CD8-positive, alpha-beta memory T cell (primary cell): ENCODE measurements at places on chromosomes 1 and 21. TPM values are rescaled to one million over a fixed set of nuclear protein-coding genes. Genes with fewer than 3 reads are reported as not detected.

DNA sequence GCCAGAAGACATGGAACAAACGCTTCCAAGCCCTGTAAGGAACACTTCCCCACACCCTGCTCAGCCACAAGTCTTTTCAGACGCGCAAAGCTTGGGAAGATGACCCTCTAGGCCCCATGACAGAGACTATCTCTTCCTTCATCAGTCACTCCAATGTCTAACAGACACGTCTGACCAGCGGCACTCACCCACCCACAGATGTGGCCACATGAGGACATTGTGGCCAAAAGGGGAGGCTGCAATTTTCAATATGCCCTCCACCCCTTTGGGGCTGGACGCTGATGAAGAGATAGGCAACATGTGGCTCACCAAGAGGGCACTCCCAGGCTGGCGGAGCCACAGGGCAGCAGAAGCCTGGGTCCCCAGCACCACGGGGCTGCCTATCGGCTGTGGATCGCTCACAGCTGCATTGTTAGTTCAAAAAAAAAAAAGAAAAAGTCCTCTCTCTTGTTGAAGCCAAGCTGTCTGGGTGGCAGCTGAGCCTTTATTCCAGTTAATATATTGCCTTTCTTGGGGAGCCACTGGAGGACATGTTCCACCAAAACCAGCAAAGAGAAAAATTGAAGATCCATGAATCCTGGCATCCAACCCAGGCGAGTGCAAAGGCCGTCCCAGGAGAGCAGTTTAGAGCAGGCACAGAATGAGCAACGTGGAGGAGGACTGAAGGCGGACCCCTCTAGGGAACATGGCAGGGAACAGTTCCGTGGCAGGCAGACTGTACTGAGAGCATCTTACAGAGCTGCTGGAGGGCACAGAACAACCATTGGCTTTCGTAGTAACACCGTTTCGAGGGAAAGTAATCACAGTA is 52.7 kb upstream of the GPR153 start:
- DNase-seq: no peak

GRCh38 chr1:156433602-156434001 is 64.6 kb downstream of the RHBG start:
- no peak for DNase-seq

GRCh38 chr21:44093761-44094160 is 13.4 kb upstream of the PWP2 start:
- DNase-seq: no peak

DNA sequence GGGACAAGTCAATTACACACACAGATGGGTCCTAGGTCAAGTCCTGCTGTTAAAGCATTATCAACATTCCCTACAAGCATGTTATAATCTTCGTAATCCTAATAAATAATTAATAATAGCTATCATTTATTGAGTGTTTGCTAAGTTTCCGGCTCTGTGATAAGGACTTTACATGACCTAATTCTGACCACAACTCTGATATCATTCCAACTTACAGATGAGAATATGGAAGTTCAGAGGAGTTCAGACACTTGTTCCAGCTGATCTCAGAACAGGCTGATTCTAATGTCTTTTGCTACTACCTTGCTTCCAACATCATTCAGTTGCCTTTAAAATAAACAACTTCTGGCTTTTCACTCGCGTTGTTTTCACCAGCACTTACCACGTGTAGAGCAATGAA is 770.1 kb upstream of the CXADR start:
- DNase-seq: no peak

- DNase-seq: no peak
Measured at GRCh38 chr1:200415227-200415626, 5.4 kb upstream of the ZNF281 start.

- no peak for DNase-seq
Measured at GRCh38 chr21:45153358-45154318, 79.3 kb downstream of the ADARB1 start.

- DNase-seq: no peak
Measured at GRCh38 chr1:93905051-93905450, 4.2 kb downstream of the GCLM start.

The MIGA1 gene
- 11.7 TPM for total RNA-seq

The ABCA4 gene
- not detected for total RNA-seq

- DNase-seq: no peak
Measured at GRCh38 chr21:30268608-30269197, 14.0 kb downstream of the KRTAP24-1 start.

DNA sequence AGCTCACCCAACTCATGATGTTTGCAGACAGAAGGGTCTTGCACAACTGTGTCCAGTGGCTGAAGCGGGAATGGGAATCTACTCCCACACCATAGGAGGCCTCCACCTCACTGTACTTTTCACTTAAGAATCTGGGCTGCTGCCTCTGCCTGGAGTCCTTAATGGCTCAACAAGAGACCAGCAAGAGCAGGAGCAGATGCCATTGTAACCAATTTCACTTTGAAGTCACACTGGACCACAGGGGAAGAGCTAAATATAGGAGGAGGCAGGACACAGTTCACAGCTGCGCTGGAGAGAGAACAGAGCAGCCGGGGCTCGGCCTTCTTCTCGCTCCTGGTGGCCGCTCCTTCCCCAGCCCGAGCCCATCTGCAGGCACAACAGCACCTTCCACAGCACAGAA is 120.4 kb downstream of the SIPA1L2 start:
- no peak for DNase-seq

- DNase-seq: no peak
Measured at GRCh38 chr1:168794057-168794456, 65.1 kb upstream of the DPT start.

The FAM72D gene
- 9.4 TPM for total RNA-seq

The FAM3B gene
- total RNA-seq: not detected

GRCh38 chr1:199172171-199173124 is 533.6 kb downstream of the PTPRC start:
- no peak for DNase-seq

The RBP7 gene
- total RNA-seq: not detected

The PADI1 gene
- not detected for total RNA-seq

The SLAMF1 gene
- total RNA-seq: 74.0 TPM

DNA sequence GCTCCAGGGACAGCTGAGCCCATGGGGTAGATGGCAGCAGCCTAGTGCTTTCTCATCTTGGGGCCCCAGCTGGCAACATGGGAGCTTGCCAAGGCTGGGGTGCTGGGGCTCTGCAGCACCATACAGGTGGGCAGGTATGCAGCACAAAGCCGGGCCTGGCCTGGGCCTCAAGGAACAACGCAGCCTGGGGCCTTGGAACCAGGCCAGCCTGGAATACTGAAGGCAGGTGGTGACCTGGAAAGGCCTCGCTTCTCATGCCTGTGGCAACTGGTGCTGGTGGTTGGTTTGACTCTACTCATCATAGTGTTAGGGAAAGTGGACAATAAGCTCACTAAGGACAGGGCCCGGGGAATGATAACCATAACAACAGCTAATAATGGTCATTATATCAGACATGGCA is 27.0 kb upstream of the SDHB start:
- DNase-seq: no peak

- DNase-seq: no peak
Measured at GRCh38 chr1:205580140-205580922, 51.5 kb downstream of the ELK4 start.

The RPTN gene
- total RNA-seq: not detected

The CR1L gene
- not detected for total RNA-seq

The VCAM1 gene
- total RNA-seq: 3.5 TPM

GRCh38 chr1:230301822-230302221 is 124.3 kb downstream of the PGBD5 start:
- DNase-seq: peak; percentile 20

GRCh38 chr1:87392248-87393192 is 63.8 kb downstream of the LMO4 start:
- DNase-seq: no peak

DNA sequence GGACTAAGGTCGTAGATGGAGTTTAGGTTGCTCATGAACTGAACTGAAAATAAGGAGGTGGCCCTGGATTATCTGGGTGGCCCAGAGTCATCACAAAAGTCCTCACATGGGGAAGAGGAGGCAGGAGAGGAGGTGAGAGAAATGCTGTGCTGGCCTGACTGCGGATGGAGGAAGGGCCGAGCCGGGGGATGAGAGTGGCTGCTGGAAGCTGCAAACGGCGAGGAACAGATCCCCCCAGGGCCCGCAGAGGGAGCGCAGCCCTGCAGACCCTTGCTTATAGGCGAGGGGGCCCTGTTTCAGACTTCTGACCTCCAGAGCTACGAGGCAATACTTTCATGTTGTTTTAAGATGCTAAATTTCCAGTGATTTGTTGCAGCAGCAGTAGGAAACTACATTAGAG is 102.7 kb upstream of the C1orf174 start:
- no peak for DNase-seq

The TMPRSS15 gene
- not detected for total RNA-seq
